ENCODE measurements at places on chromosomes 1 and 21.

- DNase-seq = no peak
Measured at GRCh38 chr21:26391166-26391565, 181.9 kb downstream of the CYYR1 start.

- DNase-seq = peak; percentile 56
Measured at GRCh38 chr1:65992165-65992821, 199.6 kb downstream of the PDE4B start.

DNA sequence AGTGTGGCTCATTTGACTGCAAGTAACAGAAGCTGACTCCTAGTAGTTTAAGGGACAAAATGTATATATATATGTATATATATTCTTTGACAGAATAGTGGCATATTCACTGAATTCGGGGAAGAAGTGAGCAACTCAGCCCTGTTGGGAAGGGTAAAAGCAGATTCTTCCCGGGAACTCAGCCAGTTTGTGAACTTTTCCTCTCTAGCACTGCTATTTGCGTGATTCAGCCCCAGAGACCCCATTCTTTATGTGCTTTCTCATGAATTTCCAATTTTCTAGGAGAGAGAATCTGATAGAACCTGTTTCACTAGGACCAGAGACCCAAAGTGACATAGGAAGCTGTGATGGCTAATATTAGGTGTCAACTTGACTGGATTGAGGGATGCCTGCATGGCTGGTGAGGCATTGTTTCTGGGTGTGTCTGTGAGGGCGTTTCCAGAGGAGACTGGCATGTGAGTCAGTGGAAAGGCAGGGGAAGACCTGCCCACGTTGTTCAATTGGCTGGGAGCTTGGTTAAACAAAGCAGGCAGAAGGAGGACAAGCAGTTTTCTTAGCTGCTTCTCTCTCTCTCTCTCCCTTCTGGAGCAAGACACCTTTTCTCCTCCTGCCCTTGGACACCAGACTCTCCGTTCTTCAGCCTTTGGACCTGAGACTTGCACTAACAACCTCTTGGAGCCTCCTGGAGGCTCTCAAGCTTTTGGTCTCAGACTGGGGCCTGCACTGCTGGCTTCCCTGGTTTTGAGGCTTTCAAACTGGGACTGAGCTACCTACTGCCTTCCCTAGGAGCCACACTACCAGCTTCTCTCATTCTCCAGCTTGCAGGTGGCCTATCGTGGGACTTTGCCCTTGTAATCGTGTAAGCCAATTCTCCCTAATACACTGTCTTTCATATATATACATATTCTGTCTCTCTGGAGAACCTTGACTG lies 93.4 kb upstream of the KCNK1 start:
- DNase-seq = no peak

GRCh38 chr1:163834778-163835177 lies 513.0 kb downstream of the NUF2 start:
- DNase-seq = no peak

- no peak for DNase-seq
Measured at GRCh38 chr1:7921796-7922195, 18.8 kb downstream of the TNFRSF9 start.

DNA sequence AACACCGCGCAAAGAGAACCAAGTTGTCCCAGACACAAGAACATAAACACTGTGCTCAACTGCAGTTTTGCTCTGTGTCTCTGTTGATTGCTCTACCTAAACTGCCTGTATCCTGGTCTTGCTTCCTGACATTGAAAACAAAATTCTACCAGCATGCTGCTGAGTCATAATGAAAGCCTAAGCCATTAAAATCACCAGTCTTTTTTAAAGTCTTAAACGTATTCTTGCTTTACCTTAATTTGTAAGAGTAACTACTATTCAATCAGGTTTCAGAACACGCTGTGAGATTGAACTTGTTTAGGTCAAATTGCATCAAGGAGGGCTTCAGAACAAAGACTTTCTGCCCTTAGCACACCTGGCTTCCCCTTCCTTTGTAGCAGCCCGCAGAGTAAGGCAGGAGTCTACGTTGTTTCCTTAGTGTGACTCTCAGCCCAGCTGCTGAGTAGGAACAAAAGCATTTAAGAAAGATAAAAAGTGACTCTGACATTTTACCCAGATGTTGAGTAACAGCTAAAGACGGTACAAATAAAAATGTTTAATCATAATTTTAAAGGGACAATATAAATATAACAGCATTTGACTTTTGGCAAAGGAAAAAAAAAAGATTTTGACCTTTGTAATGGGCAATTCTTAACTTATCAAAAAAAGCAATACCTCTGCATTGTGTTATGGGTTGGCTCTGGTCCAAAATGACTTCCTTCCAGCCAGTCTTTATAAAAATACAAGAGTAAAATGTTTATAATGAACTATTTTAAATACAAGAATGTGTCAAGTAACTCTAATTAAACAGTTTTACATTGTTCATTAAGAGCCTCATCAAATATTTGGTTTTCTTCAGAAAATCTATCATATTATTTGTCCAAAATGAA lies 186.9 kb upstream of the ADGRL4 start:
- no peak for DNase-seq

- DNase-seq = no peak
Measured at GRCh38 chr1:183619781-183620180, 15.8 kb downstream of the ARPC5 start.

DNA sequence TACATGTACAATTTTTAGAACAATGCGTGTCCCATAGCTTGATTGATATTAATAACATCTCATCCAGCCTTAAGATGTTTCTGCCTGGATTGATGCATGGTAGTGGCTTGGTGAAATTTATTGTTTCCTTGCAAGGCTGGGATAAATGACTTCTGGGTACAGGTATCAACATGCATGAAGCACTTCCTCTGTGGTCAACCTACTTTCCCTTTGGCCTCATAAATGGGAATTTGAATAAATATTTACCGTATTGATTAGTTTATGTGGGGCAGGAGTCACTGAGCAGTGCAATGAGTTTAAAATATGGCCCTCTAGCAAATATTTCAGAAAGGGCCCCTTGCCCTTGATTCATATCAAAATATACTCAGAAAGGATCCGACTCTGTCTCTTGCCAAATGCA lies 83.9 kb upstream of the KCNE2 start:
- DNase-seq = no peak

DNA sequence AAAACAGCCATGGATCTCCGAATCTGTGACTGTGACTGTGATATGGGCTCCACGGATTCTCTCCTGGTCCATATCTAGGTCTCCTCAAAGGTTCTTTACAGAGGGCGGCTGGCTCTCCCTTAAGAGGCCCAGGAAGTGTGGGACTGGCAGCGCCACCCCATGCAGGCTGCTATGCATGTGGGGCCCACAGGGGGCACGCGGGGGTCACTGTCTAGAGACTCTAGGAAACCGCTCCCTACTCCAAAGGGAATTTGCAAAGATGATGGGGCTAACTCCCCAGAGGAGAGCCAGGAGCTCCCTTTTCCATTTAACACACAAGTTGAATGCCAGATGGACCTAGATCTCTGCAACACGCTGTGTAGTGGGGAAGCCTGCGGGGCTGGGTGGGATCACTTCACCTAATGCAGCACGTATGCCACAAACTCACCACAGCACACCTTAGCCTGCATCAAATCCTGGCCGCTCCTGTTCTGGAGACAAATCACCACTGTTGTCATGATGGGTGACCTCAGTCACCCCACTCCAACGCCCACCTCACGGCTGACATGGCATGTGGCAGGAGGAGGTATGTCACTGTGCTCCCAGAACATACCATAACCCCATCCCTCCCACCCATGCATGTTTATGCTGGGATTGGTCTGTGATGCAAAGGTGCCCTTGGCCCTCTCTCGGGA lies 61.7 kb downstream of the SLC45A1 start:
- DNase-seq = no peak

- DNase-seq = no peak
Measured at GRCh38 chr1:180964595-180964994, 51.9 kb downstream of the KIAA1614 start.

DNA sequence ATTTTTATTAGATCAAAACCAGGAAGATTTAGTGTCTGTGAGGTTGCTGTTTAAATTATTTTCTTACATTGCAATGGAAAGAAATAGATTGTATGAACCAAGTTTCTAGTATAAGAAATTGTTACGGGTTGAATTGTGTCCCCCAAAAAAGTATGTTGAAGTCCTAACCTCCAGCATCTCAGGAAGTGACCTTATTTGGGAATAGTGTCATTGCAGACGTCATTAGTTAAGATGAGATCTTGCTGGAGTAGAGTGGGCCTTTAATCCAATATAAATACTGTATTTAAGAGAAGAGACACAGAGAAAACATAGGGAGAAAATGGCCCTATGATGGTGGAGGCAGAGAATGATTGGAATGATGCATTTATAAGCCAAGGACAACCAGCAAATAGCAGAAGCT lies 188.7 kb upstream of the SAMSN1 start:
- no peak for DNase-seq

DNA sequence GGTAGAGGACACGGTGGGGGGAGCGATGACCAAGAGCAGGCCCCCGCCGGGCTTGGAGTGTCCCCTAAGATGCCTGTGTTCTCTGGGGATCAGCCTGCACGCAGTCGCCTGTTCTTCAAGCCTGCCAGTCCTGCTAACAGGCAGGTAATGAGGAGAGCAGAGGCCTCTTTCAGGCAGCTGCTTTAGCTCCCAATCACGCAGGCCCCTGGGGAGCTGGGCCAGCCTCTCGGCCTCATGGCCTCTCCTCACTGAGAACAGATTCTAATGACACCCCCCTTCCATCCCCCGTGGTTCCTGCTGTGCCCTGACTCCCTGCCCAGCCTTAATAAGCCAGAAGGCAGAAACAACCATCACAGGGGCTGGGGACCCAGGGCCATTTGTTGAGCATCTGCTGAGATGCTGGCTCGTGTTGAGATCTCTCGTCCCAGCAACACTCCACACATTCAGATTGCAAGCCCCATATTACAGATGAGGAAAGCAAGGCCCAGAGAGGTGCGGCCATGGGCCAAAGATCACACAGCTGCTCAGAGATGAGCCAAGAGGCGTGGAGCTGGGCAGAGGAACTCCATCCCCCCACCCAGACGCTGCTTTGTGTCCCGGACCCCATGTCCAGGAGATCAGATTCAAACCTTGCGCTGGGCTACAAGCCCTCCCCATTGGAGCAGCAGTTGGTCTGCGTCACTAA lies 71.6 kb upstream of the CASZ1 start:
- DNase-seq = no peak

DNA sequence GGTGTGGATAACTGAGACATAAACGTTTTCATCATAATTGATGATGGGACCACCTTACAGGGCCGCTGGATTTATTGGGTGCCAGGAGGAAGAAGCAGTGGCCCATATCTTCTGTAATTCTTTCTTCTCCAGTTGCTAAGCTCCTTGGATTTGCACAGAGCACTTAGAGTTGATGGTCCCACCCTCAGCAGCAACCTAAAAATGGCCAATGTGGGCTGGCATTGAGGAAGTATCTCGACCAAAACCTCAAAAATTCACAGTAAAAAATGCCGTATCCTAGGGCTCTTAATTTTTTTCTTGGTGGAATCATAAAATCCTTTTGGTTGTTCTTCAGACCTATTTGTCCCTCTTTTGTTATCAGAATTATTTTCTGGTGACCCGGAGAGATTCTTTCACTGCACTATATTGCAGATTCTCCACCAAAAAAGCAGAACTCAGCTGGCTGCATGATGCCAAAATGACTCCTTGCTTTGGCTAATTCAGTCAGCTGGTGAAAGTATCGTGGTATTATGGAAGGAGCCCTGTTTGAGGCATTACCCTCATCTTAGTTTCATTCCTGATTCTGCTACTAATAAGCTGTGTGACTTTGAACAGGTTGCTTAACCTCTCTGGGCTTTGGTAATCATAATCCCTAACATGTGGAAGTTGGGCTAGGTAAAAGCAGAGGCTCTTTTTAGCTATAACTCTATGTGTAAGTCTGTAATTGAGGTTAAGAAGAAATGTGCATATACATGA lies 27.6 kb downstream of the KIRREL1 start:
- no peak for DNase-seq

GRCh38 chr21:42671778-42672593 lies 18.6 kb downstream of the PDE9A start:
- no peak for DNase-seq

DNA sequence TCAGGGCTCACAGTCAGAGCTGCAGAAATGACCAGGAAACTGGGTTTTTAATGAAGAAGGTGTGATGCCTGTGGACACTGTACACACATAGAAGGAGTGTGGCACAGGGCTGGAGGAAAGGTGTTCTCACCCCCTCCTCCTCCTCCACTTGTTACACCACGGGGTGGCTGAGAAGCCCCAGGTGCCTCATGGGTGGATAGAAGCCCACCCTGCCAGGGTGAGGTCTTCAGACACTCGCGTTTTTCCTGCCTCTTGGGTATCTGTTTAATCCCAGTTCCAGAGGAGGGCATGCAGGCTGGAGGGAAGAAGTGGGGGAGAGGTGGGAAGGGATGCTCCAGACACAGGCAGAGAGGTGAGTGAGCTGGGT lies 9.7 kb upstream of the LAD1 start:
- no peak for DNase-seq

DNA sequence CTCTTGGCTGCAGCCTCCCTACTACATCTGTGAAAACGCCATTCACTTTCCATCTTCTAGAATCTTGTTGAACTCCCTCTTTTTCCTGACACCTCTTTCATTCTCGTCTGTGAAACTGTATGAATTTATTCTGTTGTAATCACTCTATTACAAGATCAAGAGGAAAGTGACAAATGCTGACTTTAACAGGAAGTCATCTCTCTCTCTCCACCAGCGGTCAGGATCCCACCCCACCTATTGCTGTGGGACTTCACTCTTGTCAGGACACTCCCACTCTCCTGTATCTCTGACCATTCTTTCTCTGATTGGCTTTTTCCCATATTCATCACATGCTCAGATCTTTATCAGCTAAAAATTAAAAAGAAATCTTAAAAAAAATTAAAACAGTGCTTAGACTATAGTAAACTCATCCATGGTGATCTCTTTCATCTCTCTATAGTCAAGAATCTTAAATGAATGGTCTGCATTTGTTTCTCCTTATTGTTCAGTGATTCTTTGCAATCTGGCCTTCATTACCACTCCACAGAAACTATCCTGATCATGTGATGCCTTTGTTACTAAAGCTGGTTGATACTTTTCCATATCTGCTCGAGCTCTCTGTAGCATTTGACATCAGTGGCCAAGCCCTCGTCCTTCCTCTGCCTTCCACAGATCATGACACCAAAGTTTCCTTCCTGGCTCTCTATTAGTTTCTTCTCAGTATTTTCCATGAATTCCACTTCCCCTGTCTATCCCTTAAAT lies 113.6 kb downstream of the UCHL5 start:
- DNase-seq = no peak

DNA sequence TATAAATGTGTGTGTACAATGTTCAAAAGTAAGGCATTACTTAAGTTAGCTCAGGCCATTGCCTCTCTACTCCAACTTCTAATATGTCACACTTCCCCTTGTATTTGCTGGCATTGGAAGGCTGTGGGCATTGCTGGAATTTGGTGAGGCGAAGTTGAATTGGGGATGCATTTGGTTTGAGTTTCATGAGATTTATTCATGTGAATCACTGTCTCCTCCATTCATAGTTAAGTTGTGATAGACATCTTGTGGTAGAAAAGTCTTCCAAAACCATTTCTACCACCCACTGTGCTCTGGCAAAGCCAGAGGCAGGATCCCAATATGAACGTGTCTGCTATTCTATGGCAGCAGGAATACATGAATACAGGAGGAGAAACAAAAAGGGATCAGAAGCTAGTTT lies 397.8 kb upstream of the USP24 start:
- no peak for DNase-seq

- no peak for DNase-seq
Measured at GRCh38 chr1:17875882-17876280, 120.7 kb downstream of the ACTL8 start.

All from hippocampal formation (tissue), 2 donors.